ENCODE measurements at places on chromosomes 3 and 15.

DNA sequence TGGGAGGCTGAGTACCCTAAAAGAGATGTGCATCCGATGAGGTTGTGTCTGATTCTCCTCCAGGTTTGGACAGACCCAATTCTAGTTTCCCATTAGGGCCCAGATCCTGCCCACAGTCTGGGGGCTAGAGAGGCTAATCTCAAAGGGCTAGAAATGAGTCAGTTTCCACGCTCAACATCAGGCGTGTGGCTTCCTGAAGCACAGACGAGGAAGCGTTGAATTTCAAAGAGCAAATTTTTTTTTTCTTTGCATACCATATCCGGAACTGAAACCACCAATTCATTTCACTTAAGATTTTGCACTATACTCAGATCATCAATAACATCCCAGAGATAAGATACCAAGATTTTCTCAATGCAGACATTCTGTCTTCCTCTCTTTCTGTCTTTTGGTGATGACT, 173.8 kb upstream of the BCL6 start:
- H3K4me3 ChIP-seq = no peak overlapping the region
- no peak for DNase-seq
- no peaks in the 10 kb centered on the region for H3K27me3 ChIP-seq
- H3K36me3 ChIP-seq = no peaks in the 10 kb centered on the region
- no peak overlapping the region for H3K27ac ChIP-seq

DNA sequence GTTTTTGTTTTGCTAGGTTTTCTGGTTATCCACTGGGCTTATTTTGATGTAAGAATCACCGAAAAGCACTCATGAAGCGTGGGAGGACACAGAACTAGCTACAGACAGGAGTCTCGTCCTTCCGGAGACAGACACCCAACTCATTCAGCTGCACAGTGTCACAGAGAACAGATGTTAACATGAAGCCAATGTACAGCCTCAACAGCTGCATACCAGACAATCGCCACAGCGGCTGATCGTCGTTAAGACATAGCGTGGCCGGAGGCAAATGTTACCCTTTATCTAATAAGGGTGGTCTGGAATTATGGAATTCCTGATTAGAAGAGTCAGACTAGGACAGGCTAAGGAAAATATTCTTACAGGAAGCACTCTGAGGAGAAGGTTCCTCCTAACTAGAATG, 1.1 kb upstream of the PYGO1 start:
- DNase-seq = no peak
- H3K27me3 ChIP-seq = peaks cover 16% of the 10 kb centered on the region
- H3K4me1 ChIP-seq = no peaks in the 10 kb centered on the region
- H3K36me3 ChIP-seq = no peaks in the 10 kb centered on the region
- peak overlapping the region; percentile 20 for H3K4me3 ChIP-seq

- H3K27me3 ChIP-seq = no peaks in the 10 kb centered on the region
- H3K27ac ChIP-seq = no peak overlapping the region
- H3K4me3 ChIP-seq = no peak overlapping the region
- no peaks in the 10 kb centered on the region for H3K4me1 ChIP-seq
Measured at GRCh38 chr15:93705753-93706455, 525.5 kb upstream of the MCTP2 start.

DNA sequence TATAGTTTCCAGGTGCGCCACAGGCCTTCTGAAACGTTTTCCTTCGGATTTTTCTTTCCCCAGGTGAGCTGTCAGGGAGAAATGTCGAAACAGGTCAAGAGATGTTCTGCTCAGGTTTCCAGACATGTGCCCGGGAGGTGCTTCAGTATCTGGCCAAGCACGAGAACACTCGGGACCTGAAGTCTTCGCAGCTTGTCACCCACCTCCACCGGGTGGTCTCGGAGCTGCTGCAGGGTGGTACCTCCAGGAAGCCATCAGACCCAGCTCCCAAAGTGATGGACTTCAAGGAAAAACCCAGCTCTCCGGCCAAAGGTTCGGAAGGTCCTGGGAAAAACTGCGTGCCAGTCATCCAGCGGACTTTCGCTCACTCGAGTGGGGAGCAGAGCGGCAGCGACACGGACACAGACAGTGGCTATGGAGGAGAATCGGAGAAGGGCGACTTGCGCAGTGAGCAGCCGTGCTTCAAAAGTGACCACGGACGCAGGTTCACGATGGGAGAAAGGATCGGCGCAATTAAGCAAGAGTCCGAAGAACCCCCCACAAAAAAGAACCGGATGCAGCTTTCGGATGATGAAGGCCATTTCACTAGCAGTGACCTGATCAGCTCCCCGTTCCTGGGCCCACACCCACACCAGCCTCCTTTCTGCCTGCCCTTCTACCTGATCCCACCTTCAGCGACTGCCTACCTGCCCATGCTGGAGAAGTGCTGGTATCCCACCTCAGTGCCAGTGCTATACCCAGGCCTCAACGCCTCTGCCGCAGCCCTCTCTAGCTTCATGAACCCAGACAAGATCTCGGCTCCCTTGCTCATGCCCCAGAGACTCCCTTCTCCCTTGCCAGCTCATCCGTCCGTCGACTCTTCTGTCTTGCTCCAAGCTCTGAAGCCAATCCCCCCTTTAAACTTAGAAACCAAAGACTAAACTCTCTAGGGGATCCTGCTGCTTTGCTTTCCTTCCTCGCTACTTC, 3.8 kb downstream of the BHLHE40 start:
- peaks cover 26% of the 10 kb centered on the region for H3K4me1 ChIP-seq
- no peak overlapping the region for H3K4me3 ChIP-seq
- peak overlapping the region; percentile 39 for H3K27ac ChIP-seq
- H3K27me3 ChIP-seq = no peaks in the 10 kb centered on the region

DNA sequence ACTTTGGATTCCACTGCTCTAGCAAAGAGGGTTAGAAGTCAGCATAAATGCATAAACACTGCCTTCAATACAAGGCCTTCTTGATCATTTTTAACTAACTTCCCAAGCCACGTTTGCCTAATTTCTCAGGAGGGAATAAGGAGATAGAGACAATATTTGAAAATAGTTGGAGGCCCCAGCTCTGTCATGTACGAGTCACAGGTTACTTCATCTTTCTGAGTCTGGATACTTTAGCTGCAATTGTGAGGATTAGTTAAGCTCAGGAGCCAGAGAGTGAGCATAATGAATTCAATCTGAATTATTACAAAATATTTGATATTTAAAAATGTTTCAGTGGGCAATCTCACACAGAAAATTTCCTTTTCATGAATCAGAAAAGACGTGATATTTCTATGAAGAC, 298.9 kb downstream of the SHOX2 start:
- no peaks in the 10 kb centered on the region for H3K27me3 ChIP-seq
- H3K36me3 ChIP-seq = no peaks in the 10 kb centered on the region
- DNase-seq = no peak
- no peak overlapping the region for H3K27ac ChIP-seq
- no peak overlapping the region for H3K4me3 ChIP-seq
- H3K4me1 ChIP-seq = no peaks in the 10 kb centered on the region

- no peak for DNase-seq
- H3K4me1 ChIP-seq = peaks cover 4% of the 10 kb centered on the region
- H3K4me3 ChIP-seq = no peak overlapping the region
- H3K27me3 ChIP-seq = no peaks in the 10 kb centered on the region
Measured at GRCh38 chr3:58164199-58164879, 46.4 kb downstream of the DNASE1L3 start.

Measured in mesendoderm (in vitro differentiated cells).